NCI-H748 treated with DMSO at 0.1 percent for 48 hours (cell line): ENCODE measurements at places on chromosomes 11 and 22.

GRCh38 chr11:77093987-77094840, 8.4 kb upstream of the OMP start:
- DNase-seq, result no peak

DNA sequence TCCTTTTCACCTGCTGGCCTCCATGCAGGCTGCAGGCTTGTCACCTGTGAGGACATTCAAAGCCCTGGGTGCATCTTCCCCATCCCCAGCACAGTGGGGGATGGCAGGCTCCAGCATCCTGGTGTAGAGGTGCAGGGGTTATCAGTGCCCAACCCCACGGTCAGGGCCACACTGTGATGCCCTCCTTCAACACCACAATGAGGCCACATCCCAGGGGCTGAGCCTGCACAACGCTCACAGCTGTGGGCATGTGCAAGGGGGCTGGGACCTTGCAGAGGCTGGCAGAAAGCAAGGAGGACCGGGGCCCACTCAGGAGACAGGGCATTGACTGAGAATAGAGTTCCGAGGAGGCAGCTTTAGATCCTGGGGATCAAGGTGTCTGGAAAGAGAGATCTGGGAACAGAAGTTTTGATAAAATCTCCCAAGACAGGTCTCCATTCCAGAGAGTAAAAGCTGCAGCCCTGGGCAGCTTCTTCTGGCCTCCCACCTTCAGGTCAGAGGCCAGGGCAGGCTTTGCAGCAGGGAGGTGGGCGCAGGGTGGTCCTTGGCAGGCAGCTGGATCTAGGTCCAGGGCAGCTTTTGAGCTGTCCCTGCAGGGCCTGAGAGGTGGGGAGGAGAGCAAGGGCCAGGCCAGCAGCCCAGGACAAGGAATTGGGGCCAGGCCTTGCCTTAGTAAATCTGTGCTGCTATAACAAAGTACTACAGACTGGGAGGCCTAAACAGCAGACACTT, 250.8 kb upstream of the B3GAT1 start:
- DNase-seq, result no peak

DNA sequence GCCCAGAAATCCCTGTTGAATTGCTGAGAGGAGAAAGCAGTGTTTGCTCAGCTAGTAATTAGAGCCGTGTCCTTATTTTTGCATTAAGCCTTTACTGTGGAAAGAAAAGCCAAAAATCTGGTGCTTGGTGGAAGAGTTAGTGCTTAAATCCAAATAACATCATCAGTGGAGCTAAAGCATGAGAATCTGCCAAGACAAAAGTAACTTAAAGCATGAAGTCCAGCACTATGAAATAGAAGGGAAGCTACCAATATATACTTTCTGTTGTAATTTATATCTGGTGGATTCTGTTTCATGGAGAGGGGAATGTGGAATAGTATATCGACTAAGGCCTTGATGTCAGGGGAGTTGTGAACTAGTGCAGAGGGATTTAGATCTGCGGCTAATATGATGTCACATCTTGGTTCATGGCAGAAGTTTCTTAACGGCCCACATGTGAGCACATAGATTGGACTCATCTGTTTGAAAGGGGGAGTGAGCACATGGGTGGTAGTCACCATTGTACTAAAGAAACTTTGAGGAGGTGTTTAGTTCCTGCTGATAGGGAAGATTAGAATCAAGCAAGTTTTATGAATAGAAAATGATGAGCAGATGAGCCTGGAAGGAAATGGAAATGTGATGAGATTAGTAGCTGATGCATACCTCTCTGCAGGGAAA, 224.4 kb upstream of the MTNR1B start:
- no peak for DNase-seq

DNA sequence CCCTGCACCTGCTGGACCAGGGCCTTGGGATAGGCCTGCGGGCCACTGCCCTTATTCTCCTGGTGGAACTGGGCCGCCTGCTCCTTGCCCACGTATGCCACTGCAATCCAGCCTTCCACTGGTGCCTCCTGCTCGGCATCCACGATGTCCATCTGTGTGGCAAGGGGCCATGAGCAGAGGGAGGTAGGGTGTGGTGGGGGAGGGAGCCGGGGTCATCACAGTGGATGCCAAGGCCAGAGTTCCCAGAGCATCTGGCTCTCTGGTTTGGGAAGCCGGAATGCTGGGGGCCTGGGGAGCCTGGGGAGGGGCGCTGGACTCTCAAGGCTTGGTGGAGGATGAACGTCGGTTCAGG, 627 bp downstream of the RNF215 start:
- no peak for DNase-seq

DNA sequence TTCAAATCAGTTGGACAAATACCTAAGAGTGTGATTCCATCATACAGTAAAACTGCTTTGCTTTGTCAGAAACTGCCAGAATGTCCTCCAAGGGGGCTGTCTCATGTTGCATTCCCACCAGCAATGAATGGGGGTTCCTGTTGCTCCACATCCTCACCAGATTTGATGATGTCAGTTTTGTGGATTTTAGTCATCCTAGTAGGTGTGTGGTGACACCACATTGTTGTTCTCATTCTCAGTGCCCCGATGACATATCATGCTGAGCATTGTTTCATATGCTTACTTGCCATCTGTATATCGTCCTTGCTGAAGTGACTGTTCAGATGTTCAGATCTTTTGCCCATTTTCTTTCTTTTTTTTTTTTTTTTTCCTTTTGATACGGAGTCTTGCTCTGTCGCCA, 37.0 kb downstream of the CDPF1 start:
- DNase-seq, result no peak

- DNase-seq, result no peak
Observed at GRCh38 chr11:74680703-74681531, 50.3 kb downstream of the CHRDL2 start.

- DNase-seq, result no peak
Observed at GRCh38 chr11:101475699-101476098, 108.1 kb downstream of the TRPC6 start.

DNA sequence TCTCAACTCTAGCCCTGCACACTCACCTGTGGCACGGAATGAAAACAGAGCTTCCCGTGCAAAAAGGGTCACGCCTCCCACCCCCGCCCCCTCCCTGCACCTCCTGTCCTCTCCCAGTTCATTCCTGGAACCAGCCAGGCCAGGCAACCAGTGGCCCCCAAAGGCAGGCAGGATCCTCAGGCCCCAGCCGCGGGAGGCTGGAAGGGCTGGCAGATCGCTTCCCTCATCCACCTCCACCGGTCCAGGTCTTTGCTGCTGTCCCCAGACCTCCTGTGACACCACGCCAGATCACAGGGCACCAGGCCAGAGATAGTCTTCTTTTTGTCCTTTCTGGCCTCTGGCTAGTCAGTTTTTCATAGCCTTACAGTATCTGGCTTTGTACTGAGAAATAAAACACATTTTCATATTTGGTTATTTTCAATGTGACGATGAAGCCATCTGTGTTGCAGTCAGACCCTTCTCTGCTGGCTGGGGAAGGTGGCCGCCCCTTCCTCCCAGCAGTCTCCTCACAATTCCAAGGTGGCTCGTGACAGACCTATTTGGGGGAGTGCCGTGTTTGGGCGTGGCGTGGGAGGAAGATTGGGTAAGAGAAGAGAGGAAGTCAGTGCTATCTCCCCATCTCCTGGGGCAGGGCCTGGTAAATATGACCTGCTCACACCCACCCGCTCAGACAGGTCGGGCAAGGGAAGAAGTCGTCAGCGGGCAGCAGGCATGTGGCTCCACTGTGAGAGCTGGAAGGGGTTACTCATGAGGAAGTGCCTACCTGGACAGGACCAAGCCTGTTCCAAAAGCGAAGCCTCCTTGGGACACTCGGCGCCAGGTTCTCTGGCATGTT, 9.1 kb downstream of the SSH3 start:
- DNase-seq, result no peak

DNA sequence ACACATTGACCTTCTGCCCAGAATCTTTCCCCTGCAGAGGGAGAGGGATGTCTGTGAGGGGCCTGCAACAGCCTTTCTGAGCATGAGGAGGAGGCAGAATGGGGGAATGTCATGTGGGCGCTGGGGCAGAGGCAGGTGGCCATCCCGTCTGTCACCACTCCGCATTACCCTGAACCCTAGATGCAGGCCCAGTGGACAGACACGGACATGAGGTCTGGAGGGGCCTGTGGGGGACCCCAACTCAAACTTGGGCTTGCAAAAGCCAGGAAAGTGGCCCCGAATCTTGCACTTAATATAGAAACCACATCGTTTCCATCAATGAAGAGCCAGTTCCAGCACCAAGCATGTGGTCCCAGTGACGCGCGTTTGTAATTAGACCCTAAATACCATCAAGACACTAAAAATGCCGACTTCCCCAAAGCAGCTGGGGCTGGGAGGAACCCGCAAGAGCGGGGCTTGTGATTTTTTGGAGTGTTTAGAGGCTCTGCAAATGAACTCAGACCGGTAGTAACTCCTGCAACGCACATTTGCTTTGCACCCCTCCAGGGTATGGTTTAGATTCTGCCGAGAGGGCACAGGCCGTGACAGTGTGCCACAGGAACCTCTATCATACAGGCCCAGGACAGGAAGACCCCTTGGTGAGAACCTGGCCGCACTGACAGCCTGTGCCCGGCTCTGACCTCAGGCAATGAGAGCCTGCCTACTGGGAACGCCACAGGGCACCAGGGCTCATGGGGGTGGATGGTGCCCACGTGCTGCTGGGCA, 109.3 kb downstream of the CTTN start:
- no peak for DNase-seq

DNA sequence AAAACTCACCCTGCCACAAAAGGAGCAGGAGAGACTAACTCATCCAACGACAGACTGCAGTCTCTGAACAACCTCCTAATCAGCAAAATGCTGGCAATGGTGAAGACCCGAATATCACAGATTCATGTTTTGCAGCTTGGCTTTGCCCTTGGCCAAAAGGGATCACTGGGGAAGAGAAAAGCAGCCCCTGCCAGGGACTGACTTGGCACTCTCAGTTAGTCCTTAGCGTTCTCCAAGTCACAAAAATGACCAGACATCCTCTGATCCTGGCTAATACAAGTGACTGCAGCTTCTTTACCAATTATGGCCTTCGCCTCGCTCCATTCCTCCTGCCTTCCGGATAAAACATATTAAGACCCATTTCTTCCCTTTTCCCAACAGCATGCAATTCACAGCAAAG, 22.4 kb upstream of the CHST1 start:
- DNase-seq, result no peak

GRCh38 chr11:23192256-23192655, 332.0 kb upstream of the CCDC179 start:
- no peak for DNase-seq

DNA sequence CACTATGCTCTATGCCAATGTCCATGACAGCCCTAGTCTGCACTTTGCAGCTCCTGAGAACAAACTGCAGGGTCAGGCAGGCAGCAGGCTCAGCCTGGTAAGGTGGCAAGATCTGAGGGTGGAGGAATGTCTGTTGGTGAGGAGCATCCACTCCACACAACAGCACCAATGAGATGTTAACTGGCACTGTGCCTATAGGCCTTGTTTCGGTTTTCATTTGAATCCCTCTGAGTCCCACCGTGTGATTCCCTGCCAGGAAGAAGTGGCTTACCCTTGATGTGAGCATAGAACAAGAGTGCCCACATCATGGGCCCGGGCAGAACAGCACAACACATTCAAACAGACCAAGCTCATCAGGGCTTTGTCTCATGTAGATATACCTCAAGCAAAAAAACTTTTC, 44.1 kb upstream of the CHRM4 start:
- no peak for DNase-seq

DNA sequence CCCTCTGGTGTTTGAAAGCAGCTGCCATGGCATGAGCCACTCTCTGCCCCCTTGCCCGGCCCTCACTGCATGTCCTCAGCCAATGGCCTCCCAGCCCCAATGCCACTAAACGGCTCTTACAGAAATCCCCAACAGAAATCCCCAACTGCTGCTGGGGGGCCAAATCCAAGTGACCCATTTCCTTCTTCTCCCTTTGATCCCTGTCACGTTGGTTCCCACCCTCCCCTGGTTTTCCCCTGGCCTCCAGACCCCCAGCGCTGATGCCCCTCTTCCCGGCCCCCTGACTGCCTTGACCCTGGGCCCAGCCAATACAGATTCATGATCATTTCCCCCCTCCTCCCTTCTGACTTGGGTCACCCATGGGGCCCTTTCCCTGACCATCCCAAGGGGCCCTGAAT, 30.9 kb downstream of the IGLL1 start:
- DNase-seq, result no peak

DNA sequence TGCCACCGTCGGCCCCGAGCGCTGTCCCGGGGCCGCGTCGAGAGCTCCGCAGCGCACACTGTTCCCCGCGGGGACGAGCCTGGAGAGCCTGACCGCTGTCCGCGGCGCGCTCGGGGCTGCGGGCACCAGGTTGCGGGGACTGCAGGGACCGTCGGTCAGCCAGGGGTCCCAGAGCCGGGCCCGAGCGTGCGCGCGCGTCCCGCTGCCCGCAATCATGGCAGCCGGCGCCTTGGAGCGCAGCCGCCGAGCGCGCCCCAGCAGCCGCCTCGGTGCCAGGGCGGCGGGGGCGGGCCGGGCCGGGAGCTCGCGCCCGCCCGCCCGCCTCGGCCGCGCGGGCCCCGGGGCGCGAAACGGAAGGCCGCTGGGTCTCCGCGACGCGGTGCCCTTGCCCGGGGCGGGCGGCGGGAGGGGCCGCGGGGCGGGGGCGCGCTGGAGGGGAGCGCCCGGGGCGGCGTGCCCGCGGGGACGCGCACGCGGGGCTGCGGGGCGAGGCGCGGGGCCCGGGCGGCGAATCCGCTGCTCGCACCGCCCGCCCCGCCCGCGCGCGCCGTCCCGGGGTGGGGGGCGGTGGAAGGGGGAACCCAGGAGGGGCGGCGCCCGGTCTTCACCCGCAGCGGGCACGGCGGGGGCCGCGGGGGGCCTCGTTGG, 79.4 kb upstream of the PPARA start:
- DNase-seq, result peak; percentile 53

- no peak for DNase-seq
Observed at GRCh38 chr11:28092786-28093185, 15.2 kb downstream of the KIF18A start.
